Esophagus squamous epithelium (tissue), 5 donors: ENCODE measurements at places on chromosomes 16 and 17. TPM values are rescaled to one million over a fixed set of nuclear protein-coding genes. Genes with fewer than 3 reads are reported as not detected.

- no peaks in the 10 kb centered on the region for H3K27me3 ChIP-seq
- H3K4me3 ChIP-seq, result no peak overlapping the region
- H3K27ac ChIP-seq, result peak overlapping the region; percentile 56
- DNase-seq, result no peak
Observed at GRCh38 chr16:87570938-87571867, 31.1 kb upstream of the JPH3 start.

- no peak overlapping the region for H3K4me3 ChIP-seq
- H3K27ac ChIP-seq, result no peak overlapping the region
- no peak for DNase-seq
- no peaks in the 10 kb centered on the region for H3K27me3 ChIP-seq
- no peaks in the 10 kb centered on the region for H3K36me3 ChIP-seq
Observed at GRCh38 chr16:19374402-19374801, 43.3 kb upstream of the TMC5 start.

GRCh38 chr17:4444782-4445473, 11.2 kb downstream of the SPNS3 start:
- H3K36me3 ChIP-seq, result no peaks in the 10 kb centered on the region
- no peak overlapping the region for H3K4me3 ChIP-seq

The SSTR5 gene
- total RNA-seq, result not detected

The MT1F gene
- 2.8 TPM for total RNA-seq

The APRT gene
- 227 TPM for total RNA-seq

The ZG16B gene
- total RNA-seq, result 0.44 TPM
